ENCODE measurements at places on chromosomes 4 and X.

- H3K36me3 ChIP-seq: no peaks in the 10 kb centered on the region
- no peak for DNase-seq
- no peaks in the 10 kb centered on the region for H3K4me1 ChIP-seq
These were observed 817.0 kb downstream of the CENPC start for GRCh38 chr4:66728280-66728679.

DNA sequence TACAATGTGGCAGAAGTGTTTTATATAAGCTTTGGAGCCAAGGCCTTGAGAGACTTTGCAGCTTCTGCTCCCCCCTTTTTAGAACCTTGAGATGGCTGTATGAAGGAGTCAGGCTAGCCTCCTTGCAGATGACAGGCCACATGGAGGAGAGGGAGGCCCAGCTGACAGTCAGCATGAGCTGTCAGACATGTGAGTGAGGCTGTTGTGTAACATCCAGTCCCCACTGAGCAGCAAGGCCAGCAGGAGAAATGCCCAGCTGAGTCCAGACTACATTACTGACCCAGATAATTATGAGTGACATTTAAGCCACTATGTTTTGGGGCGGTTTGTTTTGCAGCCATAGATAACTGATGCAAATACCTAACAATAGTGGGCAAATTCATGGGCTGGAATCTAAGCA, 515.3 kb upstream of the ARX start:
- H3K27ac ChIP-seq: no peak overlapping the region
- DNase-seq: peak; percentile 32
- H3K4me1 ChIP-seq: no peaks in the 10 kb centered on the region

GRCh38 chr4:184550476-184550875, 76.1 kb upstream of the IRF2 start:
- no peak overlapping the region for H3K4me3 ChIP-seq
- no peaks in the 10 kb centered on the region for H3K4me1 ChIP-seq
- DNase-seq: no peak
- no peak overlapping the region for H3K27ac ChIP-seq
- no peaks in the 10 kb centered on the region for H3K36me3 ChIP-seq

GRCh38 chr4:163548481-163549243, 54.2 kb downstream of the TMA16 start:
- no peak overlapping the region for H3K4me3 ChIP-seq
- H3K4me1 ChIP-seq: peaks cover 2% of the 10 kb centered on the region
- H3K27ac ChIP-seq: no peak overlapping the region
- DNase-seq: peak; percentile 66

DNA sequence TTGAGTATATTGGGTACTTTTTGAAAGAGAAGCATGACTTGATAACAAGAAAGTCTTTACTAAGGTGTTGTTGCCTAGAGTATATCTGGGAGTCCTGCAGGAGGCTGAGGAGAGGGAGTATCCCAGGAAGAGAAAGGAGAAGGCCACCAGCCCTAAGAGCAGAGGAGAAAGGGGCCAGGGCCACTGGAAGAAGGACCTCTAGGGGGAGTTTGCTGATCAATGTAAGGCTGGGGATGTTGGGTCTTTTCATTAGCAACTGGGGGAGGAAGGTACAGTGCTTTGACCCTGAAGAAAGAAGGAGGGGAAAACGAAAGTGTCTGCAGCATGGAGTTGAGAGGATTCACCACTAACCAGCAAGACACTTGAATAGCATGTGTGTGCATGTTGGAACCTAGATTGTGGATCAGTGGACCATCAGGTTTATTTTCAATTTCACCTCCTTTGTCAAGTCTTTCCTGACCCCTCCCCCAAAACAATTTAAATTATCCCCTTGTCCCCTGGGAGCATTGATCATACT, 4.5 kb downstream of the SMIM9 start:
- H3K27me3 ChIP-seq: no peaks in the 10 kb centered on the region
- no peaks in the 10 kb centered on the region for H3K36me3 ChIP-seq
- H3K27ac ChIP-seq: no peak overlapping the region
- H3K4me3 ChIP-seq: no peak overlapping the region

GRCh38 chr4:145041378-145041777, 56.6 kb downstream of the ANAPC10 start:
- no peaks in the 10 kb centered on the region for H3K4me1 ChIP-seq
- H3K36me3 ChIP-seq: peaks cover 2% of the 10 kb centered on the region
- DNase-seq: peak; percentile 14
- no peaks in the 10 kb centered on the region for H3K27me3 ChIP-seq

DNA sequence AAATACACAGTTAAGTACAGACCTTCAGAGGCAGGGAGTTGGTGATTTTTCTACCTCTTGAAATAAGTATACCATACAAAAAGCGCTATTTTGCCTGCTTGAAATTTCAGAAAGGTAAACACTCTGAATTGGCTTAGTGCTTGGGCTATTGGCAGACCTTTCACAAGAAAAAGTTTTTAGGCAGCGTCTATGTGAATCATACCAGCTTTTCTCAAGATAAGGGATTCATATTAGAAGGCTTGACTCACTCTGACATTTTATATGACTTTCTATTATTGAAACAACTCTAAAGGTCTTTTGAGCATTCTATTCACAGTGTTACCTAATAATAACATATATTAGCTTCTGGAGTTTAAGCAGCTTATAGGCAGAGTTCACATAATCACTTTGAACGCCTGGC, 286.4 kb upstream of the FAT1 start:
- no peaks in the 10 kb centered on the region for H3K4me1 ChIP-seq
- H3K27me3 ChIP-seq: no peaks in the 10 kb centered on the region
- no peak overlapping the region for H3K4me3 ChIP-seq
- no peaks in the 10 kb centered on the region for H3K36me3 ChIP-seq
- no peak for DNase-seq
- H3K27ac ChIP-seq: no peak overlapping the region

- H3K4me3 ChIP-seq: no peak overlapping the region
- H3K36me3 ChIP-seq: no peaks in the 10 kb centered on the region
- no peaks in the 10 kb centered on the region for H3K27me3 ChIP-seq
- DNase-seq: no peak
- H3K27ac ChIP-seq: no peak overlapping the region
These were observed 462.6 kb upstream of the GALNT7 start for GRCh38 chr4:172706000-172706399.

GRCh38 chr4:108540536-108540935, 79.8 kb upstream of the RPL34 start:
- DNase-seq: no peak
- no peak overlapping the region for H3K4me3 ChIP-seq
- H3K4me1 ChIP-seq: no peaks in the 10 kb centered on the region

DNA sequence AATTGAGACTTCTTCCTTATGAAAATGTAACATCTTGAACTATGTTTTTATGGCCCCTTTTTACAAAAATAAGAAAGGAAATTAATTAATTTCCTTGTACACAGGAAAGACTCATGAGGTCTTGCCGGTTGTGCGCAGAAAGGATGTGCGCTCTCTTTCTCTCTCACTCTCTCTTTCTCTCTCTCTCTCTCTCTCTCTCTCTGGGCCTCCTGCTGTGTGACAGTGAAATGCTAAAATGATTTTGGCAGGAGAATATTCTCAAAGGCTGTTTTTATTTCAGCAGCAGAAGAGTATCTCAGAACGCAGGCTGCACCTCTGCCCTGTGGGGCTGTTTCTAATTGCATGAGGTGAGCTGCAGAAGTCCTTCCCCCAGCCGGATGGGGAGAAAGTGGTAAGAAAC, 349.0 kb downstream of the MID1IP1 start:
- DNase-seq: no peak
- no peaks in the 10 kb centered on the region for H3K27me3 ChIP-seq
- H3K36me3 ChIP-seq: no peaks in the 10 kb centered on the region
- peaks cover 40% of the 10 kb centered on the region for H3K4me1 ChIP-seq

- H3K36me3 ChIP-seq: peaks cover 3% of the 10 kb centered on the region
- H3K4me1 ChIP-seq: peaks cover 4% of the 10 kb centered on the region
- no peak for DNase-seq
- no peak overlapping the region for H3K27ac ChIP-seq
These were observed 3.4 kb downstream of the OGT start for GRCh38 chrX:71536285-71536684.

- no peak overlapping the region for H3K4me3 ChIP-seq
- DNase-seq: no peak
- no peak overlapping the region for H3K27ac ChIP-seq
- H3K27me3 ChIP-seq: no peaks in the 10 kb centered on the region
- no peaks in the 10 kb centered on the region for H3K36me3 ChIP-seq
These were observed 493.1 kb downstream of the IL15 start for GRCh38 chr4:142129473-142129872.

GRCh38 chr4:151402145-151402865, 6.7 kb upstream of the FHIP1A start:
- no peaks in the 10 kb centered on the region for H3K4me1 ChIP-seq
- H3K27me3 ChIP-seq: no peaks in the 10 kb centered on the region
- H3K27ac ChIP-seq: no peak overlapping the region
- H3K36me3 ChIP-seq: no peaks in the 10 kb centered on the region
- DNase-seq: no peak

DNA sequence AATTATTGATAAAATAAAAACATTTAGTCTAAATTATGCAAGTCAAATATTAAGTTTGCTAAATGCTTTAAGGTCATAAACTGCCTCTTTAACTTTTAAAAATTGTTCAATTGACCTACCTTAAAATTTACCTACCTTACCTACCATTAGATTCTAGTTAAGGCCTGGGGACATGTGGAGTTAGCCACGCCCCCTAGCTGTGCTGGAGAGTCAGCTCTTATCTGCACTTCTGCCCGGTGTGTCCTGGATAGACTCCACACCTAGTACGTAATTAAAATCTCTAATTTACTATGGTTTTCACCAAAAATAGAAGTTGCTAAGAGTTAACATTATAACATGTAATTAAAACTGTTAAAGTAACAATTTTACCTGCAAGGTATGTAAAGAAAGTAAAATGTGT, 22.7 kb downstream of the TENM3 start:
- H3K4me3 ChIP-seq: no peak overlapping the region
- no peaks in the 10 kb centered on the region for H3K4me1 ChIP-seq
- peaks cover 17% of the 10 kb centered on the region for H3K27me3 ChIP-seq
- DNase-seq: no peak

DNA sequence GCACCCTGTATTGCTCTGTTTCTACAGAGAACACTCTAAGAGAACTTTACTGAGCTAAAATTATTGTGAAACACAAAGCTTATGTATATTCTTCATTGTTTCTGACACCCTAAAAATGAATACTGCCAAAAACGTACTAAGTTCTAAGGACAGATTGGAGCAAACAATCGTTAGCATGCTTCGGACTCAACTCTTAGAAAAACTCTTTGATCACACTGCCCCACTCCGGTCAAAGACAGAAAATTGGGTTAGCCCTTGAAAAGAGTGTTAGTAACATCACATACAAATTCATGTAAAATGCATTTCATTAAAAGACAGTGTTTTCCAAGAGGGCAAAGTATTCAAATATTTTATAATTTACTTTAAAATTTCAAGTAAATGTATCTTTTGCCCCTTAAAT, 177.4 kb downstream of the DCHS2 start:
- DNase-seq: peak; percentile 39
- H3K36me3 ChIP-seq: no peaks in the 10 kb centered on the region
- H3K4me3 ChIP-seq: no peak overlapping the region

DNA sequence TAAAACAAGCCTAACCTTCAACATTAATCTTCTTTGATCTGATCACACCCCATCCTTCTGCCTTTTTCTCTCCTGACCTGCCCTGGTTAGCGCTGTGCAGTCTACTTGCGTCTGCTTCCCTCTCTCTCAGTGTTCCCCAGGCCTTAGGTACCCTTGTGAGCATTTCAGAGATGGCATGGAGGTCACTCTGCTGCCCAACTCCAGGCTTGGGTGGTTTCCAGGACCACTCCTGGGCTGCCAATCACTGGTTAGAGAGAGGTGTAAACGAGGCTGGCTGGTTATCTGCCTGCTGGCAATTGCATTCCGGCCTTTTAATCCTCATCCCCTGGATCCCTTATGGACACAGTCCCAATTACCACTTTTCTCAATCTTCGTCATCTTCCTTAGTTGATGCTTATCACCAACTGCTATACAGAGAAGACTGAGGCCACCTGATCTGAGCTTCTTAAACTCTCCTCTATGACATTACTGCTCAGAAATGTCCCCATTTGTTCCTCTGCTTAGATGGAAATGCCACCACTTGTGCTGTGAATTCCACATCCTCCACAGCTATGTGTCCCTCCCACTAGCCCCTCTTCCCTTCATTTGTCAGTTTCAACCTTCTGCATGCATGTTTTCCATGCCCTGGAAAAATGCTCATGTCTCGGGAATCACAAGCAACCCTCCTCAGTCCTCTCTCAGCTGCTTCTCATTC, 29.0 kb upstream of the BCLAF3 start:
- H3K4me1 ChIP-seq: no peaks in the 10 kb centered on the region
- H3K4me3 ChIP-seq: no peak overlapping the region
- no peaks in the 10 kb centered on the region for H3K27me3 ChIP-seq
- H3K36me3 ChIP-seq: no peaks in the 10 kb centered on the region

Data from cardiac muscle cell (in vitro differentiated cells and primary cell).